ENCODE measurements at places on chromosomes 2 and 18.

DNA sequence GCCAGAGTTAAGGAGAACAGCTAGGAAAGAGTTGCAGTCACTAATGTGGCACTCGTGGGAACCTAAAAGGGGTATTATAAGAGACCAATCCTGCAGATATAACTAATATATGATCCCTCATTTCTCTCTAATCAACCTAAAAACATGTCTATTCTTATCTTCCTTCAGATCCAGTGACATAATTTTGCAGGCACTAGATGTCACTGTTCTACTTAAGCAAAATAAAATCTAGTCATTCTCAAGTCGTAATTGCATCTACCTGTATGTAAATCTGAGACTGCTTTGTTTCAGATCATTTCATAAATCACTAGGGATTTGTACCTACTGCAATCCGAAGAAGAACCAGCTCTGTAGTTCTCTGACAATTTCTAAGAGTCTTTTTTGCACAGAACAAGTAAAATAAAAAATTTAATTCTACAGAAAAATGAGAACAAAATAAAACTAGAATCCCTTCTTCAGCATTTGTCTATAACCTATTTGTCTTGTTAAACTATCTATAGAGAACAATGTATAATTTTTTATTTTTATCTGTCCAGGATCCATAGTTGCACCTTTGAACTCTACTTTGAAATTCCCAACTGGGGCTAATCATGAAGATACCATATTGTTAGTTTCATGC, 56.5 kb upstream of the ERBB4 start:
- peak; percentile 40 for DNase-seq

DNA sequence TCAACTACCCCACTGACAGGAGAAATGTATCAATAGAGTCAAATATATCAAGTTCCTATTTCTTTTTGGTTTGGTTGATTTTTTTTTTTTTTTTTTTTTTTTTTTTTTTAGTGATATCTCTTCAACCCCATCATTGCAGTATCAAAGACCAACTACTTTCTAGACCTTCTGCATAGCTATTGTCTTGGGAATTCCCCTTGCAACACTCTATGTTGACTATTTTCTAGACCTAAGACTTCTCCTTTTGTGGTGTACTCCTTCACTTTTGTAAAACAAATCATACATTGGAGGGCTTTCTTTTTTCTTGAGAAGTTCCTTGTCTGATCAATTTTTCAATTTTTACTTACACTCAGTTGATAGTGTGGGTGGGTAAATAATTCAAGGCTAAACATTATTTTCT, 46.5 kb upstream of the NR4A2 start:
- no peak for DNase-seq

DNA sequence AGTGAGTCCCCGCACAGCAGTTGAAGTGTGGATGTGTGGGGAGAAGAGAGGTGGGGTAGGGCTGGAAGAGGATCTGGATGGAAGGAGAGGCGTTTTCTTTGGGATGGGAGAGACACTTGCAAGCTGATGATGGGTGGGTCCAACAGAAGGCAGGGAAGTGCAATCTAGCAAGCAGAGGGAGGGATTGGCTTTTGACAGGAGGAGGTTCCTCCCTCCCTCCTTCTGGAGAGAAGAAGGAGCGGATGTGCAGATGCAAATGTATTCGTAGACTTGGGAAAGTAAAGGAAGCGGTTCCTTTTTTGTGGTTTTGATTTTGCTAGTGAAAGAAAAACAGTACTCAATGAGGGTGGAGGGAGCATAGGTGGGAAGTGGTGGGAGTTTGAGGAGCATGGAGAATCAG, 48.9 kb downstream of the LAMA3 start:
- DNase-seq, result no peak

GRCh38 chr18:55732227-55733106, 144.5 kb upstream of the TCF4 start:
- DNase-seq, result no peak

DNA sequence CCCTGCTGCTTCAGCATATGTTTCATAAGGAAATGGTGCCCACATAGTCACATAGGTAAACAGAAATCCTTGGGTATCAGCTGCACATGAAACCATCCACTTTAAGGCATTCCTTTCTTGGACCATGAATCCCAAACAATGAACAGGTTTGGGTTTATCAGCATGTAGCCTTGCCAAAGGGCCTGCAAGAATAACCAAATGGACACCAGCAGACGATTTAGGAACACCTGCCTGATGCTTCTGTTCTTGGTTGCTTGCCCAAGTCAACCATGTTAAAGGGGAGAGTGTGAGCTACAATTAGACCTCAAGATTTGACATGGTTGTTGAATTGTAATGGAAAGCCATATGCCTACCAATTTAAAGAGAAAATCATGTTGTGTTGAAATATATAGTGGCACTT, 1342.7 kb upstream of the PIK3C3 start:
- no peak for DNase-seq

DNA sequence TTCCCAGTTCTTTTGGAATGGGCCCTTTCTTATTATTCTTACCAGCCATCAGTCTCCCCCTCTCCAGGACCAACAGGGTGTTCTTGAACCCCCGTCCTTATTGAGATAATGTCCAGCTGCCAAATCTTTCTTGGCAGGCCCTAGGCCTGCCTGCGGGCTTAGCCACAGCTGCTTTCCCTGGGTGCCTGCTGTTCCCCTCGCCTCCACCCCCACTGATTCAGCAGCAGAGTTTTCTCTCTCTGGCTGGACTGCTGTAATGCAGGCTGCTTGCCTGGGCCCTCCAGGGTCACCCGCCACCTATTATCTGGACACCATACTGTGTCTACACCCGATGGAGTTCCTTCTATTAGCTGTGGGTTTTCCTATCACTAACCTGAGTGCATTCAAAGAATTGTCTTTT, 395.4 kb upstream of the ATP5MC3 start:
- no peak for DNase-seq

GRCh38 chr18:62329691-62330454, 4.8 kb downstream of the TNFRSF11A start:
- peak; percentile 82 for DNase-seq

DNA sequence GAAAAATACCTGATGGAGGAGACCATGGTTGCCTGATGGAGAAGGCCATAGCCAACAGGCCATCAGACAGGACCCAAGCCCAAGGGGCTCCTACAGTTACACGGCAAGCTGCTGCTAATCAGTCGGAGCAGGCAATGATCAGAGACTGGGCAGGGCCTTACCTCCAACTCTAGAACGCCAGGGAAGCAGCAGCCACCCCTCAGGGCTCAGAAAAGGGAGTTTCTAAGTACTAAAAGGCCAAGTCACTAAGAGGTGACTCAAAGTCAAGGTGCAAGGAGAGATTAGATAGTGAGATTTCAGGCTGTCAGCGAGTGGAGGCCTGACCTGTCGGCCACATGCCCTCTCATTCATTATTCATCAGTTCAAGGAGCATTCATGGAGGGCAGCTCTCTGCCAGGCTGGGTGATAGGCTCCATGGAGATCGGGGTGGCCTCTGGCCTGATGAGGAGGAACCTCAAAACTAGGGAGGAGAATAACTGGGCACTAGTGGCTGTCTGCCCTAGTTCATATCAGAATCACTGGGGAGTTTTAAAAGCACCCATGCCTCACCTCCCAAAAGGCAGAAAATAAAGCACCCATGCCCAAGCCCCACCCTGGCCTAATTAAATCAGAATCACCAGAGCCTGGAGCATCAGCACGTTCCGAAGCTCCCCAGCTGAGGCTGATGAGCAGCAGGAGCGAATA, 3.6 kb downstream of the VIL1 start:
- no peak for DNase-seq

DNA sequence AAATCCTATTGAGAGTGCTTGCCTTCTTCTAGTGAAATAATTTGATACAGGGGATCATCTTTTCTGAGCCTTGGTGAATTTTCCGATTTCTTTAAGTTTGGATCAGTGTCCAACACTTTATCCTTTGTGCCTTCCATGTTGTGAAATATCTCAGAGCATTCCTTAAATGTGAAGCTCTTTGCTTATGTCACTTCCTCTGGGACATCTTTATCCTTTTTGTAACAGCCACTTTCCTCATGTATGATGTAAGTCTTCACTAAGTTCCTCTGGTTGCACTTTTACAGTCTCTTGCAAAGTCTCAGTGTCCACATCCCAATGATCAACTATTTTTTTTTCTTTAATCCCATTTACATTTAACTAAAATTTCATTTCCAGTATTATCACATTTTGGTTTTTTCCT, 254.2 kb downstream of the EN1 start:
- no peak for DNase-seq

- no peak for DNase-seq
Measured at GRCh38 chr2:131030478-131030971, 62.7 kb downstream of the FAM168B start.

DNA sequence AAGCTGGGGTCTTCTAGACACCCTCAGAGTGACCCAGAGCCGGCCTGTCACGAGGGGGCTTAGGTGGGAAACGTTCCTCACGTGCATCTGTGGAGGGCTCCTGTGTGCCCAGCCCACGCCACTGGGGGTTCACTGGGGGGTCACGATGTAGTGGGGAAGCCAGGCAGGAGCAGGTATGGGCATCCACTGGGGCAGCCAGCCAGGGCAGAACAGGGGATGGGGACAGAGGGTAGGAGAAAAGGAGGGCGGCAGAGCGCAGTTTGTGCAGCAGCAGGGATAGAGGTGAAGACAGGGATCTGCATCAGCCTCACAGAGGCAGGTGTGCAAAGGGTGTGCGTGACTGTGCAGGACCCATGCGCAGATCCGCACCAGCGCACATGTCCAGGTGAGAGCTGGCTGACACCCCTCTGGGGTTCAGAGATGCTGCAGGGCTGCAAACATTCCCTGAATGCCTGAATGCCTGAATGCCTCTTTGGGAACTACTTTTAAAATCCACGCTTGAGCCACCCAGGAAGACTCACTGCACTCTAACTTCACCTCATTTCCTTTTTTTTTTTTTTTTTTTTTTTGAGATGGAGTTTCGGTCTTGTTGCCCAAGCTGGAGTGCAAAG, 10.0 kb downstream of the PNKD start:
- no peak for DNase-seq

DNA sequence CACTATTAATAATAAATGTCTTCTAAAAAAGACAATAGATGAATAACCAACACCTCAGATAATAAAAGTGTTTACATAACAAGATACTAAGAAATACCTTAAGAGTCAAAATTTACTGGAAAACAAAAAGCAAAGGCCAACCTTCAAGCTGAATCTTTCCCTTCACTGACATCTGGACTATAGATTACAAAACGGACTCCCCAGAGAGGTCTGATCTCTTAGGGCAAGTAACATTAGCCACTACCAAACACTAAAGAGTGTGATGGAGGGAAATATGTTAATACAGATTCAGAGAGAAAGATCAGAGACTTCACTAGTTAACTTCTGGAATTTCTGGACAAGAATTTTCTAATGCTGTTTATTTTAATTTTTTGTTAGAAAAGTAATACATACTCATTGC, 13.9 kb downstream of the CLASP1 start:
- peak; percentile 22 for DNase-seq

GRCh38 chr2:241312082-241312481, 3.4 kb downstream of the HDLBP start:
- DNase-seq, result no peak

- no peak for DNase-seq
Measured at GRCh38 chr2:232950751-232951150, 62.3 kb downstream of the NGEF start.

- DNase-seq, result no peak
Measured at GRCh38 chr2:219675221-219675620, 47.8 kb downstream of the SLC4A3 start.

DNA sequence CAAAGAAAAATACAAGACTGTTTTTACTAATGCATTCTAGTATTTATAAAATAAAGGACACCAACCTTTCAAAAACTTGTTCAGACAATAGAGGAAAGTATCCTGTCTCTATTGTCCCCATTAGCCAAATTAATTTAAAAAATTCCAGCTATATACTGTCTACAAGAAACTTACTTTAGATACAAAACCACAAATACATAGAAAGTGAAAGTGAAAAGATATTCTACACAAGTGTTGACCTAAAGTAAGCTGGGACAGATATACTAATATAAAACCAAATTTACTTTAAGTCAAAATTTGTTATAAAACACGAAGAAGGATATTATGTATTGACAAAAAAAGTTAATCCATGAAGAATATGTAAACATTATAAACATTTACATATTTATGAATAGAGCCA, 893.3 kb upstream of the TMEFF2 start:
- DNase-seq, result no peak

- DNase-seq, result no peak
Measured at GRCh38 chr2:71513096-71513495, 59.7 kb downstream of the DYSF start.

DNA sequence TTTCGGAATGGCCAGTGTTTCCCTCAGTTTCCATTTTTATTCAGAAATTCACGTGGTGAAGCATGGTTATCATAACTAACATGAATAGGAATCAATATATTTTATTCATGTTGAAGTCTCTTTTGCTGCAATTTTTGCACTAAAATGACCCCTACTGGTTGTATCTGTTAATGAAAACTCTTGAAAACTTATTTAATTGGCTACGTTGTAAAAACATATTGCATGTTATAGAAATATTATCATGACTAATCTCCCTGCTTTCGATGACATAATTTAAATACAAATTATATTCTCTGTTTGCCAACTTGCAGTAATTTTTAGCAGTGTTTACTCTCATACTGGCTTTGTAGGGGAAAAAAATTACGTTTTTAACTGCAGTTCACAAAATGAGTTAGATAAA, 3.5 kb downstream of the CRIM1 start:
- peak; percentile 15 for DNase-seq

- DNase-seq, result no peak
Measured at GRCh38 chr2:178700136-178700535, 107.1 kb downstream of the TTN start.
